ENCODE measurements at places on chromosomes 16 and 17. TPM values are rescaled to one million over a fixed set of nuclear protein-coding genes. Genes with fewer than 3 reads are reported as not detected.

Gene EXOC3L1
- 28.3 TPM for total RNA-seq

Gene CIITA
- 0.06 TPM for total RNA-seq

Gene CALB2
- not detected for total RNA-seq

Gene ITPRIPL2
- 32.5 TPM for total RNA-seq

Gene IL34
- 14.3 TPM for total RNA-seq

Gene PTGES3L
- 0.16 TPM for total RNA-seq

Gene TBL3
- total RNA-seq = 33.7 TPM
